ENCODE measurements at places on chromosomes 11 and 22.
A peak's percentile ranks its signal among the peaks of the same experiment; 100 is the strongest.

GRCh38 chr22:40679964-40680818 is 907 bp downstream of the MCHR1 start:
- no peak for DNase-seq

- DNase-seq, result no peak
Measured at GRCh38 chr22:33593818-33594217, 326.5 kb downstream of the LARGE1 start.

DNA sequence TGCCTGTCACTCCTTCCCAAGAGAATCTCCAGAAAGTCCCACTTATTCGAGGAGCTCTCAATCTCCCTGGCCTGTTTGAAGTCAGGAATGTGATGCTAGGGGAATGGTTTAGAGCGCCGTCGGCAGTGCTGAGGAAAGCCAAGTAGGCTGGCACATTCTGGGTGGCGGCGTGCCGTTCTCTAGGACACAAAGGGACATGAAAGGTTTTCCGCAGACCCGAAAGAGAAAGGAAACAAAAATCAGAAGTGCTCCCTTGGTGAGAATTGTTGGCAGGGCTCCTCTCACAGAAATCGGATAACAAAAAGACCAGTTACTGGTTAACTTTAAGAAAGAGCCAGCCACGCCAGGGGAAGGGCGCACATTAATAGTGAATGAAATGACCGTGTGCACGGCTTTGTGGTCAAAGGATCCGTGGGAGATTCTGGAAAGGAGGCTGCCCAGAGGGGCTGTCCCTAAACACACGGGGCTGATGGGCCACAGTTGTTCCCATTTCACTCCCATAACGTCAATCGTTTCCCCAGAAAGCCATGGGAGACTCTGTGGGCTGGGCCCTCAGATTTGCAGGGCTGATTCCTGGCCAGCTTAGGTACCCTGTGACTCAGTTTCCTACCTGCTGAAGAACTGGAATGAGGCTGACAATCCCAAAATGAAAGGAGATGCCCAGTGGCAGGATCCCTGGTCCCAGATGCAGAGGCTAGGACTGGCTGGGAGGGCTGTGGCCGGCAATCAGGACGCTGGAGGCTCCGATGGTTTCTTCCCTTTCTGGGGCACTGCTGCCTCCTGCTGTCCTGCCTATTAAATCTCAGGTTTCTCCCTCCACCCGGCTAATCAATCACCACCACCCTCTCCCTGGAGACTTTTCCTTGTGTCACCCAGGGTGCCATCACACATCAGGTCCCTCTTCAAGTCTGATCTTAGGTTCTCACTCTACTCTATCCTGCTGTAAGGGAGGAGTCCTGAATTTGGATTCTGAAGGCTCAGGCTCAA is 82.3 kb downstream of the RCN1 start:
- no peak for DNase-seq

GRCh38 chr11:36278531-36279282 is 10.5 kb downstream of the COMMD9 start:
- DNase-seq, result no peak

DNA sequence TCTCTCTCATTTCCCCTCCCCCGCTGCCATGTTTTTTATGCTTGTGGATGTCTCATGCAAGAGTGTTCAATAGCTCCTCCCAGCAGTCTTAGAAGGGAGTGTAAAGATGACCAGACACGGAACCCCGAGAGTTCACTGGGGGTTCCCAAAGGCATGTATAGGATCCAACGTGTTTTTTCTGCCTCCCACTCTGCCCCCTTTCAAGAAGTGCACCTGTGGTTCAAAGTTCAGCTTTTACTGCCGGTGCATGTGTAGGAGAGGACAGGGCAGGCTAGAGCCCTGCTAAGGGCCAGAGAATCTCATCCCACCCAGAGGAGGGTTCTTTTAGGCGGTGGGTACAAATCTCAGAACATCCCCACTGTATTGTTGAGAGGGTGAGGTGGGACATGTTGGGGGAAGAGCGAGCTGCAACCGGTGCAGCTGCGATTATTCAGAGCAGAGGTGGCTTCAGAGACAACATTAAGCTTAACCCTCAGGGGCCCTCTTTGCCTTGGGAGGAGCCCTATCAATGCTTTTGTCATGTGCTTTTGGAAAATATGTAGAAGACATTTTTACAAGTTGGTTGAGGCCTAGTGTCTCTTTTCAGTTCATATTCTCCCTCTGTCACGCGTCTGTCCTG is 14.5 kb downstream of the MIF start:
- no peak for DNase-seq

- no peak for DNase-seq
Measured at GRCh38 chr11:87454241-87454640, 416.5 kb downstream of the TMEM135 start.

DNA sequence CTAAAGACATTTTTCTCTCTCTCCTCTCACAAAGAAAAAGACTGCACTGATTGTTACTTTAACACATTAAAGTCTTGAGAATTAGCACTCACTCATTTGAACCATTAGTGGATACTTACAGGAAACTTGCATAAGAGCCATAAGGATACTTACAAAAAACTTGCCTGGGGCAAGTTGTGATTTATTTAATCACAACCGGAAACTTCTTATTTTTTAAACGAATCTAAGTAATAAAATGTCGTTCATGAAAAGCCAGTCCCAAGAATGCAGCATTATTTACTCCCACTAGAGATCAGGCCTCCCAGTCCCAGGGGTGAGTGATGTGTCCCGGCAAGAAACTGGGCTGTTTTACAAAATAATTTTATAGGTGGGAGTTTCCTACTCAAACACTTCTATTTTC is 59.3 kb upstream of the TTC12 start:
- no peak for DNase-seq

- DNase-seq, result no peak
Measured at GRCh38 chr22:39713799-39714290, 143.3 kb downstream of the CACNA1I start.

DNA sequence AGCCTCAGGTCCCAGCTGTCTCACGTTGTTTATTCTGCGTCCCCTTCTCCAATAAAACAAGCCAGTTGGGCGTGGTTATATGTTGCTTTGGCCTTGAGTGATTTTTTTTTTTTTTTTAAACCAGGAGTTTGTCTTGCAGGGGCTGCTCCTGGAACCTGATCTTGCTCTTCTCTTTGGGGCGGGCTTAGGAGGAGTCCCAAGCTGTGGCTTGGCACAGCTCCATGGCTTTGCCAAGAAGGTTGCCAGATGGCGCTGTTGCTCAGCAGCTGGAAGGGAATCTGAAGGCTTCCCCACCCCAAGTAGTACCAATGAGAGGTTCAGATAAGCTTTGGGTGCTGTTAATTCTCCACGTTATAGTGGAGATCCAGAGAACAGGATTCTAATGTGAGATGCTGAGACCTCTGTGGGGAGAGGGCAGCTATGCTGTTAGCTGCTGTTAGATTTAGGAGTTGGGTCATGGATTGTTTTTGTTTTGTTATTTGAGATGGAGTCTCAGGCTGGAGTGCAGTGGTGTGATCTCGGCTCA is 2.0 kb upstream of the FERMT3 start:
- peak; percentile 80 for DNase-seq

- no peak for DNase-seq
Measured at GRCh38 chr22:42324990-42325710, 54.7 kb upstream of the TCF20 start.

DNA sequence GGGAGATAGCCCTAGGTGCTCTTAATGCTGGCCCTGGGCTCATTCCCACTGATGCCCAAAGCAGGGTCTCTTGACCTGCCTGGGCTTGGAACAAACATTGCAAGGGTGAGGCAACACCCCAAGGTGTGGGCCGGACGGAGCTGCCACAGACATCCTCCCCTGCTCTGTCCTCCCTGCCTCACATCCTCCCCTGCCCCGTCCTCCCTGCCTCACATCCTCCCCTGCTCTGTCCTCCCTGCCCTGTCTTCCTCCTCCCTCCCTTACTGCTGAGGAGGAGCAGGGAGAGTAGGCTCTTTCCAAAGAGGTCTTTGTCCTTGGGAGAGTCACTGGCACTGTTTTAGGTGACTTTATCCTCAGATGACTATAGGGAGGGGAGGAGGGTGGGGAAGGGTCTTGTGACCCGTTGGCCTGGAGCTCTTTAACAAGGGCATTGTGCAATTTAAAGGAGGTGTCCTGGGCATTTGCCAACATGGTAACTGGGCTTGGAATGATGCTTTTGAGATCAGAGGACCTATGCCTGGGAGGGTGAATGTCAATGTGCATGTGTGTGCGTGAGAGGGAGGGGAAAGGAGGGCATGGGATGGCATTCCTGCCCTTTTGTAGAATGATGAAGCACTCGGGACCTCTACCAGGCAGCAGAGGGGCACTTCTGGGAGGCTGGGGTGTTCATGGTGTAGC is 700 bp downstream of the FAM180B start:
- no peak for DNase-seq

DNA sequence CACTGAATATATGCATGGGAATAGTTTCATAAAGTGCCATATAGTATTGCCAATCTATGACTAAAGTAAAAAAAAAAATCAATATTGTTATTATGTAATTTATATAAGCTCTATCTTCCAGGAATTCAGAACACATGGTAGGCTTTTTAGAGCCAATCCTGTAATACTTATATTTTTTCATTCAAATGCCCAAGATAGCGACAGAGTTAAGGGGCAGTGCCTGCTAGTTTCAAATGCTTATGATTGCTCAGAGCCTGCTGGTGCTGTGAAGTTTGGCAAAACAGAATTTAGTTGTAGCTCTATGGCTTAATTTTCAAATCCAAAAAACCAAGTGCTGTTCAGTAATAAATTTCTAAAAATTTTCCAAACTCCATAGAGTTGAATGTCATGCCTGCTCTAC is 39.0 kb upstream of the BLID start:
- DNase-seq, result no peak

- DNase-seq, result no peak
Measured at GRCh38 chr22:35604621-35605368, 12.3 kb downstream of the MB start.

- DNase-seq, result no peak
Measured at GRCh38 chr11:8683115-8683807, 669 bp downstream of the RPL27A start.

GRCh38 chr22:28771195-28771791 is 1.2 kb upstream of the CCDC117 start:
- no peak for DNase-seq

DNA sequence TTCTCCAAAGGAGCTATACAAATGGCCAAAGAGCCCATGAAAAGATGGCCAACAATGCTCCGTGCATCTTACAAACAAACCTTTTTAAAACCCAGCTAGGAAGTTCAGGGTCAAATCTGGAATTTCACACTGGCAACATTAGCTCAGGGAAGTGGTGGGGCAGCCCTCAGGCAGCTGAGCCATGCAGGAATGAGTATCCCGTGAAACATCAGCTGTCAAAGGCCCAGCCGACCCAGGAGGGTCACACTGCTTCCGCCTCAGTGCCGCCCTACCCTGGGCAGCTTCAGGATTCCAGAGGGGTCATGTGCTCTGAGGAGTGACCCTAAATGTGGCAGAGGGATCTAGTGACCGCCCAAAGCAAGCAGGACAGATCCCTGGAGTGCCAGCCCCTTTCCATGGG is 73.4 kb downstream of the LINC01488 start:
- DNase-seq, result no peak

DNA sequence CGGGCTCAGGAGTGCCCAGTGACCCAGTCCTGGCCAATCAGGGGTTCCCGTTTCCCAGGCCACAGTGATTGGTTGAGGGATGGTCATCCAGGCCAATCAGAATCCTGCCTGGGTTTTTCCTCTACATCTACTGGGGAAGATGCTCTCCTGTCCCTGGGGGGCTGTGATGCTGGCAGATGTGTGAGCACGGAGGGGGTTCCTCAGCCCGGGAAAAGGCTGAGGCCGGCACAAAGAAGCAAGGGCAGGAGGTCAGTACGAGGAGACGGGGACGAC is 171.2 kb downstream of the CTTN start:
- no peak for DNase-seq

DNA sequence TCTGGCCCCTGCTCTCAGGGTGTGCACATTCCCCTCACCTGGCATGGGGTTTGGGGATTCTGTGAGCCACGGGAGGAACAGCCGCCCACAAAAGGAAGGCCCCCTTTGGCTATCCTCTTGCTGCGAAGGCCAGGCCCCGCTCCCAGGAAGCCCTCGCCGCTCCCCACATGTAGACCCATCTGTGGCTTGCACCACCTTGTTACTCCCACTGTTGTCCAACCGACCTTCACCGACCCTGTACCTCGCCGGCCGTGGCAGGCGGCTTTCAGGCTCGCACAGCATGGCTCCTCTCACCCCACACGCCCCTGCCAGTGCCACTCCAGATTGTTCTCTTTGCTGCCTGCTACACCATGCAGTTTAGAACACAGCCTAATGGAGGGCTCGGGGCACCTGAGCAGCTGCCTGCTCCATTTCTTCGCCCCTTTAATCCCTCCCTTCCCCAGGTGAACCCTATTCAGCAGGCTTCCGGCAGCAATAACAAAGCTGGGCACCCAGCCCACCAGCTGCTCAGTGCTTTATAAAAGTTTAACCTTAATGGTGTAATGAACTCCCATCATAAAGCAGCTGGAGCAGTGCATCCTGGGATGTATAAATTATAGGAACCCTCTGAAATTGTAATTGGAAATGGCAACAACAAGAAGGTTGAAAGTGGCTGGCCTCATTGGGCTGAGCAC is 10.7 kb downstream of the DAGLA start:
- no peak for DNase-seq

DNA sequence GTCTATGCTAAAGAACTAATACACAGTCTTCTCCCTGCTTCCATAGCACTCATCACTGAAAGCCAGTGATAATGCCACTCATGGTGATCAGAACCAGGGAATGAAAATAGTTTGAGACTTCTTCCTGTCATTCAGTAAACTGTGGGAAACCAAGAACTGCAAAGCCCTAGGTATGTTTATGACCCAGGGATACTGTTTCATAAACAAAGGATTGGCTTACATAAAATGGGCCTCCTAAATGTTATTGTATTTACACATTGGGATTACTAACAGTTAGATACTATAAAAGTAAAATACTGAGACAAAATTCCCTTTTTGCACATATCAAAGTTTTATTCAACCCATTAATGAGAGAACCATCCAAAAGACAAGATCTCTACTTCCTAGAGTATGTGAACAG is 21.3 kb upstream of the CWF19L2 start:
- DNase-seq, result no peak

GRCh38 chr11:18731441-18731840 is 5.5 kb upstream of the IGSF22 start:
- no peak for DNase-seq

- DNase-seq, result no peak
Measured at GRCh38 chr11:91199866-91200265, 977.0 kb upstream of the CHORDC1 start.
